Activated CD4-positive, alpha-beta T cell treated with anti-CD3 and anti-CD28 coated beads, Interleukin-2, amount 50 U/mL, for 1 hour (primary cell): ENCODE measurements at places on chromosomes 16 and 17.

GRCh38 chr16:29710227-29711219, 31.5 kb downstream of the QPRT start:
- no peak for DNase-seq

- no peak for DNase-seq
These were observed 91.1 kb downstream of the C17orf67 start for GRCh38 chr17:56742601-56743000.

DNA sequence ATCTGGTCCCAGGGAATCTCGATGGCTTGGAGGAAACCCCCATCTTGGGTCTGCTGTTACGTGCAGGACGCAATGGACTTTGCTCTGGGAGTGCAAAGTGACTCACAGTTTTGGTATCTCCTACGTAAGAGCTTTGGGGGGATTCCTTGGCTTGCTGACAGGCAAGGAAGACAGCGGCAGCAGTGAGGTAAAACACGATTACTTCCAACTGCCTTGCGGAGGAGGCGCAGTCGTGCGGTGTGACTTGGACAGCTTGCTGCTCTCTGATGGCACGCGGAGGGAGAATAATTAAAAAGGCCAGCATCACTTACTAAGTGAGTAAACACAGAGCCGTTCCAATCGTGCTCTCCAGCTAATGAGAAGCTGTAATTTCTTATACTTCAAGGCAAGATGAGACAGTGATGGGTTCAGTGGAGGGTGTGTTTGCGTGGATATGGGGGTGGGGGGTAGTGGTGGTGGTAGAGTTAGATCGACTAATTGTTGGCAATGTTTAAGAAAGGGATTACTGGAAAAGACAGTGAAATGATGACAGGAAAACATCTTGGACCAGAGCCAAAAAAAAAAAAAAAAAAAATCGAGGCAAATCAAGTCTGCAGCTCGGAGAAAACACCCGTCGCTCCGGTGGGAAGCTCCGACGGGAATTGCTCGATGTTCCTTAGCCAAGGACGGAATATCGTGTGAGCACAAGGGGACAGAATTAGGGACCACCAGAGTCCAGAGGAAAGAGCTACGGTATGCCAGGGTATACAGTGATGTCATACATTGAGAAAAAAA, 184.8 kb upstream of the ZFHX3 start:
- DNase-seq, result no peak

- no peak for DNase-seq
These were observed 83.9 kb downstream of the HIC1 start for GRCh38 chr17:2138761-2139160.

DNA sequence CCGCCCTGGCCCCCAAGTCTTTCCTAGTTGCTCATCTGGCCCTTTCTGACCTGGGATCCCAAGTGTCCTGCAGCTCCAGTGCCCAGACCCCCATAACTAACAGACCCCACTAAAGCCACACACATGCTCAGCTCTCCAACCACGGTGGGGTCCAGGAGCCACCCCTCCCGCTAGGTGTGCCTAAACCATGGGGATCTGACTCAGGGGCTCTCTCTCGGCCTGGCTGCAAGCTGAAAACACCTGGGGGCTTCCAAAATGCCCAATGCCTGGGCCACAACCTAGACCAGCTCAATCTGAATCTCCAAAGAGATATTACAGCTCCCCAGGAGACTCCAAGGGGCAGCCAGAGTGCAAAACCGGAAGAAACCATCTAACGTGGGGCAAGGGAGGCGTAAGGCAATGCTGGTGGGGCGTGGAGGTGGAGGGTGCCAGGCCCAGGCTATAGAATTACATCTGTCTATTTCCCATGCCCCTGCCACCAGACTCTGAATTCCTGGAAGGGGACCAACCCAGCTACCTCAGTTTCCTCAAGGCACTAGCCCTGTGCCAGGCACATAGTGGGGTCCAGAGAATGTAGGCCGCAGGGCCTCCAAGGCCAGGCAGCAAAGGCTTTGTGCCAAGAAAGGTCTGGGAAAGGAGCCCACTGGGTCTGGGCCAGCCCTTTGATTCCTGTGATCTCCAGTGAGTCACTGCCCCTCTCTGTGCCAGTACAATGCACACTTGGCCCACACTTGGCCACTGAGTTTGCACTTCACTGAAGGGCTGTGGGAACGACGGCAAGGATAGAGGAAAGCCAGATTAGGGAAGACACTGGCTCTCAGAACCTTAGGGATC, 3.3 kb downstream of the CD2BP2 start:
- DNase-seq, result no peak
